ENCODE measurements at places on chromosomes 12 and 14. TPM values are rescaled to one million over a fixed set of nuclear protein-coding genes. Genes with fewer than 3 reads are reported as not detected.

TEX52 gene
- not detected for total RNA-seq

SERPINA12 gene
- total RNA-seq: not detected

ENDOU gene
- not detected for total RNA-seq

OAS2 gene
- 0.98 TPM for total RNA-seq

CYP46A1 gene
- 6.1 TPM for total RNA-seq

C1S gene
- 11.3 TPM for total RNA-seq

RNF212B gene
- not detected for total RNA-seq

CLEC2D gene
- total RNA-seq: 9.1 TPM

CD163 gene
- total RNA-seq: 1.5 TPM

RNU4-1 gene
- total RNA-seq: under 0.01 TPM

UNC79 gene
- total RNA-seq: 33.9 TPM

CAPZA3 gene
- not detected for total RNA-seq

CLEC1A gene
- 0.98 TPM for total RNA-seq

SLC38A2 gene
- total RNA-seq: 162 TPM

SPX gene
- 0.25 TPM for total RNA-seq

IGF1 gene
- 3.9 TPM for total RNA-seq

R3HDM2 gene
- 40.1 TPM for total RNA-seq

LRRC23 gene
- total RNA-seq: 7.1 TPM

FAM90A1 gene
- not detected for total RNA-seq

YEATS4 gene
- 23.4 TPM for total RNA-seq

SLCO1B1 gene
- total RNA-seq: not detected

CLMN gene
- total RNA-seq: 0.98 TPM

PDE3A gene
- 5.7 TPM for total RNA-seq

CSRP2 gene
- 359 TPM for total RNA-seq
